NCI-H1436 treated with DMSO at 0.1 percent for 48 hours (cell line): ENCODE measurements at places on chromosomes 2 and 18.
A peak's percentile ranks its signal among the peaks of the same experiment; 100 is the strongest.

GRCh38 chr2:63977904-63978303 lies 41.3 kb downstream of the VPS54 start:
- DNase-seq: no peak

DNA sequence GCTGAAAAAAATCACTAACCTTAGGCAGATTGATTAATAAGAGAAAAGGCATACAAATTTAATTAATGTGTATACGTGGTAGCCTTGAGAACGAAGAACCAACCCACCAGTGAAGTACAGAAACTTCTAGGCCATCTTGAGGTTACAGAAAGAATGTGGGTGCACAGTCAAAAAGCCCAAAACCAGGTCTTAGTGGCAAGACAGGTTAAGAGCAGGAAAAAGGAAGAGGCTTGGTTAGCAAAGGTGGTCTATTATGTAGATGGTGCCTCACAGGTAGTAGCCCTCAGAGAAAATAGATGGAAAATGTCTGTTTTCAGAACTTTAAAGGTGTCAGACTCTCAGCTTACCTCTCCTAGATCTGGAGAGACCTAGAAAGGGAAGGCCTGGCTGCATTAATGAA lies 22.0 kb upstream of the SLC35G4 start:
- no peak for DNase-seq

DNA sequence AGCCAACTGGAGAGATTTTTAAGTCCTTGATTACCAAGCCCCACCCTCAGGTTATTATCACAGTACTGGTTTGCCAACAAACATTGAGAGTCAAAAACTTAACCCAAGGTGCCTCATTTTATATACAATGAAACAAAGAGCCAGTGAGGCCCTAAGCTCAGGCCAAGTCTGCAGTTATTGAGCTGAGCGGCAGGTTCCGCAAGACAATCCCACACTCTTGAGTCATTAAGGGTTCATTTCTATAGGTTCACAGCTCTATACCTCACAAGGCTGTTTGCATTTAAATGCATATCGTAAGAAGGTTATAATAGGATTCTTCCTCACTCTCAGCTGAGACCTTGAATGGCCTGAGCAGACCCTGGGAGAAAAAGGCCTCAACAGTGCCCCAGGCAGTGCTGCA lies 268.4 kb upstream of the RGPD4 start:
- no peak for DNase-seq

DNA sequence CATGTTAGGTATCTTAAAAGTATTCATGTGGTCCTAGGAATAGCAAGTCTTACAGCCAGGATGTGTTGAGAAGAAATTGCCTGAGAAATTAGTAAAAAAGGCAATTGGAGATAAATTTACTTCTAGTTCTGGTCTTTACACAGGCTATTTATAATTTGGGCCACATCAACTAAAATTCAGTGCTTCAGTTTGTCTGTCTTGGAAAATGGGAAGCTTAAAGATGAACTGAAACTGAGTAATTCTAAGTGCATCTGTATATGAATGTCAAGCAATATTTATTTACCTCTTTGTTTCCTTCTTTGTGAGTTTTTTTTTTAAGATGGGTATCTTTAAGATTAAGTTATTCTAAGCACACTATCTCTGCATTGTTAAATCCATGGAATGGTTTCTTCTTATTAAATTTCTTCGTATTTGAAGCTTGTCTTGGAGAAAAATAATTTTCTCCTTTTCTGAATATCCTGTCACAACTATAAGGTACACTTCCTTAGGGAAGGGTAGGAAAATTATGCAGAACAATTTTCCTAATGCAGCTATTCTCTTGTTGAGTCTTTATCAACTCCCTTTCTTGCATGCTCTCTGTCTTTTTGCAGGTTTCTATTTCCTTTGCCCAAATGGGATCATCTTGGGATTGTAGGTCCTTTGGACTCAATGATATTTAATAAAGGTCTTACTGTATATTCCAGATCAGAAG lies 39.7 kb upstream of the MMADHC start:
- no peak for DNase-seq

DNA sequence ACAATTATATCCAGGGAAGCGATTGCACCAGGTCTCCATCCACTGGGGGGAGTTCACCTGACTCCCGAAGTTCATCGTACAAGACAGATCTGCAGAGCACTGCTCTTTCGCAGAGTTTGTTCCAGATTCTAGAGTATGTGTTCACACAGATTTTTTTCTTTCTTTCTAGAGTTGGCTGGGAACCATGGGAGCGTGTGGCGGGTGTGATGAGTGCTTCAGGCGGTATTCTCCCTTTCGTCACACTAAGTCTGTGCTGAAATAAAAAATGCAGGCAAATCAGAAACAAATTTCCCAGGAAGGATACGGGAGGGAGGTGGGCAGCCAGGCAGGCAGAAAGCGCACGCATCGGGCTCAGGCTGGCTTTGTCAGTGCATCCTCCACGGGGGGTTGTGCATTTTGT lies 129.8 kb upstream of the SOX11 start:
- no peak for DNase-seq

GRCh38 chr2:120254178-120254577 lies 1.5 kb downstream of the RALB start:
- DNase-seq: no peak

GRCh38 chr2:85254540-85255300 lies 73.1 kb downstream of the TGOLN2 start:
- no peak for DNase-seq

GRCh38 chr2:150571121-150571520 lies 83.7 kb upstream of the RND3 start:
- no peak for DNase-seq

- DNase-seq: no peak
These were observed 37.2 kb downstream of the GALNT1 start for GRCh38 chr18:35618696-35619095.

GRCh38 chr2:17958466-17959092 lies 80.1 kb downstream of the KCNS3 start:
- DNase-seq: no peak

DNA sequence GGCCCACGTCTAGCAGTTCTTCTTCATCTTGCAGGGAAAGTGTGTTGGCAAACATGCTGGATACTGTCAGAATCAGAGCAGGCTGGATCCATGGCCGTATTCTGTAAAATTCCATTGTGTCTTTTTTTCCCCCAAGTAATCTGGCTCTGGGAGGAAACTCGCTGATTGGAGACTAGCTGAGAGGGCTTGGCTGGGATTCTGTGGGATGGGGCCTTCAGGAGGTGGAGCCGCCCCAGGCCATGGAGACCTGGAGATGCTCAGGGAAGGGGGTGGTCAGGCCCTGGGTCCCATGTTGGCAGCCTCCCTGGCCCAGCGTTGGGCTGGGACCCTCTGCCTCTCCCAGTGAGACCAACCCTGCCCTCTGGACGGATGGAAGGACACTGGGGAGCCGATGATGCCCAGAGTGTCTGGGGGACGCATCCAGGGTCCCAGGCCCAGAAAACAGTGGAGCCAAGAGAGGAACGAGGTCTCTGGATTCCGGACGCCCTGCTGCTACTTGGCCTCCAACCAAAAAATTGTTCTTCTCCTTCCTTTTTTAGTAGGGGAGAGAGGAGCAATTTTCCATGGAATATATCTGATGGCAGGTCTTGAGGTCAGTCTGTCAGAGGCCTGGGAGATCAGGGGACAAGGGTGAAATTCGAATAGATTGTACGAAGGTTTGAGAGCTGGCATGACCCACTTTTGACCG lies 114.5 kb downstream of the AGAP1 start:
- DNase-seq: no peak

DNA sequence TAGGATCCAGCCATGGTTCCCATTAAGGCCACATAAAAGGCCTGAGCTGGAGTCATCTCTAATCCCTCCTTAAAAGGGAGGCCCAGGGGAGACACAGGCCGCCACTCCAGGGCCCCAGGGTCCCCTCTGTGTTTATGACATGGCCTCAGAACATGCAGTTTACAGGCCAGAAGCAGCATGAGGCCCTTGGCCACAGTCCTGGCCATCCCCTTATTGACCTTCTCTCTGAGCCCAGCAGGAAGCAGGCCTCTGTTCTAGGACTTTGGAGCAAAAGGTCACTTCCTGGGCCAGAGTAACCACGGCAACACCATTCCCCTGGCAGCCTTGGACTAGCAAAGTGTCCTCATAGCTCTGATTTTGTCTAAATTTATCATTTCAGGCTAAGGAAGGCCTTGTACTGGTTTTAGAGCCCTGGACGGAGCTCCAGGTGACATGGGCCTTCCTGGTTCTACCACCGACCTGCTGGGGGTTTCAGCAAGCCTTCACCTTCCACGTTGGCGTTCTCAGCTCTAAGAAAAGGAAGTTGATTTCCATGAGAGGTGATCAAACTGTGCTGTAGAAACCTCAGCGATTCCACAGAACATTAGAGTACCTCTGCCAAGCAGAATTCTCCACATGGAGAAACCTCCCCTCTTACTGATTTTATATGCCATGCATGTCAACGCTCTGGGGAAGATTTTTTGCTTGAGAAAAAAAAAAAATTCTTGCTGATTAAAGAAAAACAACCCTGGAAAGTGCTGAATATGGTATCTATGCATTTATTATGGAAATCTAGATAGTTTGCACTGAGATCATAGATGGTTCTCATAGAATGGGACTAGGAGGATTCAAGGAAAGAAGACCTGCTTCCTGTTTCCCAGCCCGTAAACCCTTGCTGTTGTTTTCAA lies 53.7 kb downstream of the HS1BP3 start:
- DNase-seq: no peak

DNA sequence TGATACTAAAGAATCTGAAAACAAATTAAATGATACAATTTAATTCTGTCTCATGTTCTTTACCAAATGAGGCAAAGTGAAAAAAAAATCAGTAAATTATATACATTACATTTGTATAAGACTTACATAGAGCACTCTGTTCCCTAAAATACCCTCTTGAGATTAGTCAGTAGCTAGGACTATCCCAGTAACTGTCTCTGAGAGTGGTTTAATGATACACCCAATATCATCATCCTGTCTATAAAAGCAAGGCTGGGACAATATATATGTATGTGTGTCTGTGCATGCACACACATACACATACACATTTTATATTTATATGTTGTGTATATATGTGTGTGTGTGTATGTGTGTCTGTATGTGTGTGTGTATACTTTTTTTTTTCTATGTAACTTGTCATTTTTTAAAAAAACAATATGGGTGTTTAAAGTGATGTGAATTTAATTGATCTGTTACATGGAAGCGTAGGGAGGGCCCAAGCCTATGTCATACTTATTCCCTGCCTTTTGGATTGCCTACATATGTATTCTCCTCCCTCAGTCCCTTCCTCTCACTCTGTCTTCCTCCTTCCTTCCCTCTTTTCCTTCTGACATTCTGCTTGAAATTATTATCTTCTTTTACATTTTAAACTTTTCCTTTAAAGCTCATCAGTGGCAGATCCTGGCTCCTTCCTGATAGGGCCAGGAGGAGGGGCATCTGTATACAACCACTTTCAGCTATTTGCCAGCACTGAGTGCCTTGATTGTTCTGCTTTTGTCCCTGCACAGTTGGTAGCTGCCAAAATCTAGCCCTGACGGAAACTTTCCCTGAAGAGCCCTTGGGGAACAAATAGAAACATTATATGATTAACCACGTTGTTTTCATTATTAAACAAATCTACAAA lies 6.8 kb downstream of the ASXL3 start:
- DNase-seq: peak; percentile 53
